ENCODE measurements at places on chromosomes 2 and 18.

GRCh38 chr2:197293252-197294007, 17.1 kb downstream of the ANKRD44 start:
- DNase-seq = no peak

GRCh38 chr2:34096562-34097171, 497.6 kb upstream of the FAM98A start:
- peak; percentile 26 for DNase-seq

GRCh38 chr2:73264783-73265182, 19.5 kb downstream of the FBXO41 start:
- DNase-seq = no peak

GRCh38 chr2:128360711-128361110, 42.0 kb upstream of the HS6ST1 start:
- DNase-seq = no peak

- no peak for DNase-seq
Observed at GRCh38 chr18:420661-421246, 79.7 kb downstream of the COLEC12 start.

DNA sequence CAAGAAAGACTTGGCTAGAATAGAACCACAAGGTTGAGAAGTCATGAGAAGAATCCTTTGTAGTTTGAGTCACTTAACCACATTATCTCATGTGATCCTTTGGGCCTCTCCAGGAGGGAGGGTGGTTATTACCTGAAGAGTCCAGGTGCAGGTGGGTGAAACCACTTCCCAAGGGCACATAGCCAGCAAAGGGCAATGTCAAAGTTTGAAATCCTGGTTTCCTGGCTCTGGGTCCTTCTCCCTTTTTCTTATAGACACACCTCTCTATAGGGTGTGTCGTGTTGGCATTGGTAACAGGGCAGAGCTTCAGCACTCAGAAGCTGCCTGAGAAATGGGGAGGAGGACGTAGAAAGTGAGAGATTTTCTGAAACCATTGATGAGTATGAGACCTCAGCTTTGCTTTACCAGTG, 137.9 kb downstream of the MGAT5 start:
- DNase-seq = peak; percentile 75

GRCh38 chr2:28292491-28292890, 100.2 kb upstream of the FOSL2 start:
- no peak for DNase-seq

DNA sequence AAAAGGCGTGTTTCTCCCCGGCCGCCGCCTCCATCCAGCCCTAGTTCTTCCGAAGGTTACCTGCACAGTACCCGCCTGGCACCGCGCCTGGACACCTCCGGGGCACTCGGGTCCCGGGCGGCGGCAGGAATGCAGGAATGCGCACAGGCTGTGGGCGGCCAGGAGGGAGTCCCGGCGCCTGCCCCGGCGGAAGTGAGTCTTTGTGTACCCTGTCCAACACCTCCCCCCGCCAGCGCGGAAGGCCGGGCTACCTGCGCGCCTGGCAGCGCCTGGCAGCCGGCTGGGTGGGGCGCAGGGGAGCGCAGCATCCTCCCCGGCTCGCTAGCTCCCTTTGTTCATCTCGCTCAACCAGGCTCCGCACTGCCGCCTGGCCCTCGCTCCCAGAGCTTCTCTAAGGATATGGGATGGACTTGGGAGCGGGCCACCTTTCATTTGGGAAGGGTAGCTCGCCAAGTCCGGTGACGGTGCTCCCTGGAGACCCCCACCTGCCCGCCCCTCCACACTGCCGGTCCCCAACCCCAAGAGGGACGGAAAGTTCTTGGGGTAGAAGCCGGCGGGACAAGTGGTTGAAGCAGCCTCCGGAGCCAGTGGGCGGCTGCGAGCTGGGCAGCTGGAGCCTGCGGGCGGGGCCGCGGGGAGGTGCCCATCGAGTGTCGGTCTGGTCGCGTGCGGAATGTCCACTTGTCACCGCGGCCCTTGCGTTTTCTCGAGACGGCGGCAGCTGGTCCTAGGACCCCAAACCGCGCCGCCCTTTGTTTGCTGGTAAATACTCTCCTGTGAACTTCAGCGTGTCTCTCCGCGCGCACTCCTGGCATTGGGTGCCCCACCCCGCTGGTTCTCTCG, 1.2 kb upstream of the ST6GAL2 start:
- peak; percentile 54 for DNase-seq

DNA sequence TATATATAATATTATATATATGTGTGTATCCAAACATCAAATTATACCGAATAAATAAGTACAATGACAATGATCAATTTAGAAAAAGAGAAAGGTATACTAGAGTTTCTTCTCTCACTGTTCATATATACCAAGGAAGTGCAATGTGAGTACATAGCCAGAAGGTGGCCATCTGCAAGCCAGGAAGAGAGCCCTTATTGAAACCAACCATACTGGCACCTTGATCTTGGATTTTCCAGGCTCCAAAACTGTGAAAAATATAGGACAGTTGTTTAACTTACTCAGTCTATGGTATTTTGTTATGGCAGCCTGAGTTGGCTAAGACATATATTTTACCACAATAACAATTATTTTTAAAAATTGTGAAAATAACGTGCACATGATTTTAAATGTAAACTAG, 1490.2 kb upstream of the SLC39A10 start:
- DNase-seq = no peak

DNA sequence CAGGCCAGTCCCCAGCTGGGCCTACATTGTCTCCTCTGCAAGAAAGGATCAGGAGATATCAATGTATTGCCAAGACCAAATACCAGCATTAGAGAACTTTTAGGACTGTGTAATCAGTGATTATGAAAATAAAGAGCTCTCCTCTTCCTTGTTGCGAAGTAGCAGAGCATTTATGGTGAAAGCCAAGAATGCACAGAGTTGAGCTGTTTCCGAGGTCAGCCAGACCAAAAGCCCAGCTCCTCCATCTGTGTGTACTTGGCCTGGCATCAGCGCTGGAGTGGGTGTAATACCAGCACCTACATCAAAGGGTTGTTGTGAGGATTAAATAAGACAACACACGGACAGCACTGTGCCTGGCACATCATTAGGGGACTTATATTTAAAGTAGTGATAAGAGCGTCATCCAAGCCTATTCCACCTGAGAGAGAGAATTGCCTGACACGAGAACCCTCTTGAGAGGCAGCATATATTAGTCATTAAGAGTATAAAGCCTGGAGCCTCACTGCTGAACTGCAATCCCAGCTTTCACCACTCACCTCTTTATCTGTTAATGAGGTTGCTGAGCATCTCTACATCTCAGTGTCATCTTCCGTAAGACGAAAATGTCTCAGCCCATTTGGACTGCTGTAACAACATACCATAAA, 7.4 kb upstream of the SLC16A14 start:
- no peak for DNase-seq

DNA sequence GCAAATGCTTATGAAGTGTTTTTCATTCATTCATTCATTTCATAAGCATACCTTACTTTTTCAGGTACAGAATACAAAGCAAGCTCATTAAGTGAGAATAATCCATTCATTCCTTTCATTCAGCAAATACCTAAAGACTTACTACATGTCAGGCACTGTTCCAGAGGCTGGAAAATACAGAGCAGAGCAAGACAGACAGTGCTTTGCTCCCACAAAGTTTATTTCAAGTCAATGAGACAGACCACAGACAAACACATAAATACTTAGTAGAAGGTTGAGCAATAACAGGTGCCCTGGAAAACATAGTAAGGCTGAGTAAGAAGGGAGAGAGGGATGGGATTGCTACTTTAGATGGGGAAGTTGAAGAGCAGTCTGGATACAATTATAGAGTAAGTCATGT, 309.8 kb downstream of the C1D start:
- DNase-seq = peak; percentile 60

DNA sequence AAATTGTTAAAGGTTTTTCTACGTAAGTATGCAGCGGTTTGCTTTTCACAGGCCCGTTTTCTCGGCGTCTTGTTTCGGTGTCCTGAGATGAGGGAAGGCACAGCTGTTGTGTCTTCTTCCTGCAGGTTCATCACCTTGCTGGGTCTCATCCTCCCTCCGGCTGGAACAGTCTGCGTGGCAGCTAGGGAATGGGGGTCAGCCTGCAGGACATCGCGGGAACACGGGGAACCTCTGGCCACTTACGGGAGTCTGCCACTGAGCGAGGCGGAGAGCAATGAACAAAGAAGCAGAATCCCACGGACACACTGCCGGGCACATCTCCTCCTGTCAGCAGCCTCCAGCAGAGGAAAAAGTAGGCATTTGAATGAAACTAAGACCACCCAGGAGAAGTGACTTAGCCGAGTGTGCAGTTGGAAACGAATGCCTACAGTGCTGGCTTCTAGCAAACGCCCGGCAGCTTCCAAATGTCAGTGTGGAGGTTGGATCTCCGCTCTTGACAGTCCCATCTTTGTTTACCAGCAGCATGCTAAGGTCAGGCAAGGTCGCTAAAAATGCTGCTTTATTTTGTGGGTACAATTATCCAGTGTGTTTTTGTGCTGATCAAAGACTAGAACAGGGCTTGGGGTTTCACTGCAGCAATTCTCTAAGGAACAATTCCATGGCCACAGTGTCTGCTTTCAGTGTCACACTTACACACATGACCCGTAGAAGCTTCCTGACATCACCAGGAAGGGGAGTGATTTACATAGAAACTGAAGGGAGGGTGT, 109.8 kb upstream of the SEC11C start:
- DNase-seq = no peak

DNA sequence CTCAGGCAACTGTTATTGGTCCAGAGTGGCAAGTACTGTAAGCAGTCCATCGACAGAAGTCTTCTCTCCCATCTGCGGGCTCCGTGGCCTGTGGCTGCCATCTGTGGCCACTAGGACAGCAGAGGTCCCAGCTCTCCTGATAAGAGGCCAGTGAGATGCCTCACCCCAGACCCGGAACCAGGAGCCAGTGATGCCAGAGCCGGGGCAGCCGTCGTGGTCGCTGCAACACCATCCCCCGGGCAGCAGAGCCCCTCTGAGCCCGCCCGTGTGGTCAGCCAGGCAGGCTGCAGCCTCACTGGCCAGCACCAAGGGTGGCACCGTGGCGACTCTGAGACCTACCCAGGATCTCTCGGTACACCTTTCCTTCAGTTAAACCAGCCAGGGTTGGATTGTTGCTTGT, 8.7 kb downstream of the GPR148 start:
- DNase-seq = no peak

- DNase-seq = no peak
Observed at GRCh38 chr2:143452817-143453451, 323.7 kb downstream of the ARHGAP15 start.

DNA sequence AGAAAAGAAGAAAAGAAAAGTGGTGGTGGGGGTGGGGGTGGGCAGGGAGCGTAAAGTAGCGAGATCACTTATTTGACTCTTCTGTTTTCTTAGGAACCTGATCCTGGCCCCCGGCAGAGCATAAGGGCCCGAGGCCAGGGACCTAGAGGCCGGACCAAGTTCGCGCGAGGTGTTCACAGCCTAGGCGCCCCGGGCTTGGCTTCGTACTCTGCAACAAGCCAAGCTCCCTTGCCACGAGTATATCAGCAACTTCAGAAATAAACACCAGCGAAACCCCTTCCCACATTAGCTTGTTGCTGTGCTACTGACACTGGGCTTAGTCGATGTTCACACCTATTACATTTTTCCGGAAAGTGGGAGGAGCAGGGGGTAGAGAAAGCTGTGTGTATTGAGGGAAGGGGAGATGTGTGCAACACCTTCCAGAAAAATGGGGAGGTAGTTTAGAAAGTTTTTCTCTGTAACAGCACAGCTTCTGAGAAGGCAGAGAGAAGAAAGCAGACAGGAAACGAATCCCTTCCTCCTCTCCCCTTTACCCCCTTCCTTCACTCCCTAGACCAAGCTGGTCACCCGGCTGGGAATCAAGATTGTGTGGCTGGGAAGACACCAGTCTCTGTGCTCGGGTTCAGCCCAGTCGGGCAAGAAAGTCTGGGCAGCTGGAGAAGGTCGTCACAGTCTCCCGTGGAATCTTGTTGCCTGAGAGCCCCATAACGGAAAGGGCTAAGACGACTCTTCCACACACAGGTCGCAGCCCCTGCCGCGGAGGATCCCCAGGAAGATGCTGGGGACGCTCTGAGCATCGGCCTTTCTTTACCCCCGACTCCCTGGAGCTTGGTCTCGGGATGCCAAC, 12.0 kb upstream of the SATB2 start:
- no peak for DNase-seq

DNA sequence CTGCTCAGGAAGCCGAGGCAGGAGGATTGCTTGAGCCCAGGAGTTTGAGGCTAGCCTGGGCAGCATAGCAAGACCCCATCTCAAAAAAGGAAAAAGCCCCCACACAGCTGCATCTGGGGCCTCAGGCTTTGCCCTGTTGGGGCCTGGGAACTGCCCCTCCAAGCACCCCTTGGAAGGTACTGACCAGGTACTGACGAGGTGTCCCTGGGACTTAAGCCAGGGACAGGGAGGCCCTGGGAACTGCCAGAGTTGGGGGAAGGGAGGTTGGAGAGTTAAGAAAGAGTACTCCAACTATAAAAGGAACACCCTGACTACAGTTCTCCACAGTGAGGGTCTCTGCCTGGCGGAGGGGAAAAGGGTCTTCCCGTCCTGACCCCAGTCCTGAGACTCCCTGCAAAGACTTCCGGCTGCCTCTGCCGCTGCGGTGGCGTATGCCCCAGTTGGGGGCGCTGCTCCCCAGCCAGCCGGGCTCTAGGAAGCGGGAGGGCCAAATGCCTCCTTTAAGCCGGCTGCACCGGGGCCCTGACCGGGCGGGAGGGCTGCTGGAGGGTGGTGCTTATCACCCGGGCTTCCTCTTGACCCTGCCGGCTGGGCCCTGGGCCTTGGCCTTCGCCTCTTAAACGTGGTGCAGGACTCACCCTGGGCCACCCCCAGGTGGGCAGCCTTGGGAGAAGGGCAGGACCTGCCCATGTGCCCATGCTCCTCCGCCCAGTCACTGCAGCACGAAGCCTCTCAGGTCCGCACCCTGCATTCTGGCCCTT, 12.8 kb downstream of the SLC30A3 start:
- no peak for DNase-seq

- DNase-seq = no peak
Observed at GRCh38 chr2:68476454-68476853, 9.1 kb downstream of the APLF start.

DNA sequence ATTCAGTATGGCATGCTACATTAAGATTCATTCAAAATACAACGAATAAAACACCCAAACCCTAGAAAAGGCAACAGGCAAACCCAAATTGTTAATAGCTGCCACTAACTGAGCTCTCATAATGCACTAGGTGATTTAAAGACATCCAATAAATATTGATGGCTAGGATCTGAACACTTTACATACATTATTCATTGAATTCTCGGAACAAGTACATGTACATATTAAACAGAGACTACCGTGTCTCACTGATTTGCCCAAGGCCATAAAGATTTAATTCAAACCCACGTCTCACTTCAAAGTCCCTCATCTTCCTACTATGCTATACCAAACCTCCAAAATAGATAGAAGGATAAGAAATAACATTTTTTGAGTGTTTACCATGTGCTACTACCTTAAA, 42.1 kb downstream of the THOC1 start:
- DNase-seq = no peak

GRCh38 chr18:44954257-44954656, 273.6 kb downstream of the SETBP1 start:
- DNase-seq = no peak

Data from urothelium cell line (cell line).